ENCODE measurements at places on chromosomes 6 and 20.
A peak's percentile ranks its signal among the peaks of the same experiment; 100 is the strongest.

DNA sequence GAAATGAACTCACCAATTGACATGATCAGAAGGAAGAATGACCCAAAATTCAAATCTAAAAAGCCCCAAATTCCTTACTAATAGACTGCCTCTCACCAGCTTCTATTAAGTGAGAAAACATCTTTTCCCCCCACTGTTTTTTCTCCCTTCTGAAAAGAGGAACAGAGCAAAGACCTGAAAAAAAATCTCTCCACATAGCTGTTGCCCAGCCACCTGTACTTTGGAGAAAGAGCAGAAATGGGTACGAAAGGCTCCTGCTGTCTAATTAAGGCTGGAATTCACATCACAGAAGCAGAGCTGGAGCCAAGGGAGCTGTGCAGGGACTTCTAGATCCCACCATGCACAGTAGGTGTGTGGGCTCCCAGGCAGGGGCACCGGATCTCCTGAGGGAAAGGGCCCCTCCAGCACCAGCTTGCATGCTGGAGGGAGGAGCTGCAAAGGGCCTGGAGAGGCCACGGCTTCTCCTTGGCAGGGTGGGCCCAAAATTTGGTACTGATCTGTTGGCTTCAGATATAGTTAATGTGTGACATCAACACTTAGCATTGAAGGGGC is 73.2 kb upstream of the DUSP22 start:
- no peak for DNase-seq

DNA sequence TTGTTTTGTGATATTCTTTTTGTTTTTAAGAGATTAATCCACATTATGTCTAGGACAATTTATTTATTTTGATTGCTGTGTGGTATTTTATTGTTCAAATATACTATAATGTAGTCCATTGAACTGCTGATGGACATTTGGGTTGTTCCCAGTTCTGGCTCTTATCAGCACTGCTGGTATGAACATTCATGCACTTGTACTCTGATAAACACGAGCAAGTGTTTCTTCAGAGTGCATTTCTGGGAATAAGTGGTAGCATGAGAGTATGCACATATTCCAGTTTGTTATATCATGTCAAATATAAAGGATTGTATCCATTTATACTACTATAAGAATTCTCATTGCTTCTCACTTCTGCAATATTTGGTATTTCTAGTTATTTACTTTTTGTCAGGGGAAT is 7.1 kb downstream of the CALHM6 start:
- DNase-seq = peak; percentile 45

DNA sequence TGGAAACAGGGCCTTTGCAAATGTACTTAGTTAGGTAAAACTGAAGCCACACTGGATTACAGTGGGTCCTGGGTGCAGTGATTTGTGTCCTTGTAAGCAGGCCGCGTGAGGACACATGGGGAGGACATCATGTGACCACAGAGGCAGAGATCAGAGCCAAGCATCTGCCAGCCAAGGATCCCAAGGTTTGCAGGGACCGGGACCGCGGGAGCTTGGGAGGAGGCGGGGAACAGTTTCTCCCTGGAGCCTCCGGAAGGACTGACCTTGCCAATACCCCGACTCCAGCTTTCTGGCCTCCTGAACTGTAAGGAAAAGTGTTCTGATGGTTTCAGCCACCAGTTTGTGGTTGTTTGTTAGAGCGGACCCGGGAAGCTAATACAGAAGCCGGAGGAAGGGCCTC is 500.9 kb downstream of the PREX1 start:
- DNase-seq = no peak

GRCh38 chr20:62027116-62027515 is 38.6 kb downstream of the TAF4 start:
- DNase-seq = peak; percentile 9

DNA sequence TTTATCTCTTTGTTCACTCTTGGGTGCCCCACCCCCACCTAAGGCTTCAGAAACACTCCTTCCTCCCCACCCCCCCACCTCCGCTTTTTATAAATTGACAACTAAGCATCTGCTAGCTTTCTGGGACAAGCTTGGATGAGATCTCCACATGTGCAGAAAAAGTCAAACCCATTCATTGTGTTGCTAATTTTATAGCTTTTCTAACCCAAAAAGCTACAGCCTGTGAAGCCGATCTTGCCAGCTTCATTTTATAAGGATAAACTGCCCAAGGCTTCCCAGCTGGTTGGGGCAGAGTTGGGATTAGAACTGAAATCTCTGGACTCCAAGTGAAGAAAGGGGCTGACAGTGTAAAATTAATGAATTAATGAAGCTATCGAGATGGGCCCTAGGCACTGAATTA is 24.1 kb downstream of the BPIFB4 start:
- DNase-seq = no peak
